Neuronal stem cell (in vitro differentiated cells): ENCODE measurements at places on chromosomes 4 and X.

DNA sequence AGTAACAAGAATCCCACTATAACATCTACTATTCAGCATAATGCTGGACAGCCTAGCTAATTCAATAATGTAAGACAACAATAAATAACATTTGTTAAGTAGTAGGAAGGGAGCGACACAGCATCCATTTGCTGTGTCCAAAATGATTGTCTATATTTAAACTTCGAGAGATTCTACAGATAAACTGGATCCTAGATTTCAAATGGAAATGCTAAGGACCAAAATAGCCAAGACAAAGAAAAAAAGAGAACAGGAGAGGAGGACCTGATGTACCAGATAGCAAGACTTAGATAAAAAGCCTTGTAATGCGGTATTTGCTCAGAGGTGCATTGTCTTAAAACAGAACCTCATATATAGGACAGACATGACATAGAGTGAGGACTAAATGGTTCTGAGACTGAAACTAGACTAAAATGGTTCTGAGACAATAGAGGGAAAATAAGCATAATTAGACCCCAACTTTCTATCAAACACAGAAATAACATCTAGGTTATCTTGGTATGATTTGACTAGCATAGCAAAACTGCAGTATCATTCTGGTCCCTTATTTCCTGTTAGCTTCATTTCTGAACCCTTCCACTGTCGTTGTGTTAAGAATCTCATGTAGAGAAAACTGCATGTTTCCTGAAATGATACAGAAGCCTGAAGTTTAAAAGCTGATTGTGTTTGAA is 3.8 kb downstream of the HPGDS start:
- no peak for DNase-seq
- no peak overlapping the region for H3K4me3 ChIP-seq
- H3K36me3 ChIP-seq: no peaks in the 10 kb centered on the region
- H3K4me1 ChIP-seq: no peaks in the 10 kb centered on the region
- no peak overlapping the region for H3K27ac ChIP-seq

GRCh38 chr4:54941994-54942552 is 183.3 kb downstream of the KDR start:
- H3K27ac ChIP-seq: no peak overlapping the region
- no peaks in the 10 kb centered on the region for H3K36me3 ChIP-seq
- H3K27me3 ChIP-seq: no peaks in the 10 kb centered on the region
- H3K4me1 ChIP-seq: no peaks in the 10 kb centered on the region
- no peak for DNase-seq

- no peaks in the 10 kb centered on the region for H3K27me3 ChIP-seq
- no peaks in the 10 kb centered on the region for H3K4me1 ChIP-seq
- no peak for DNase-seq
- H3K4me3 ChIP-seq: no peak overlapping the region
Measured at GRCh38 chrX:141258080-141258479, 15.8 kb upstream of the SPANXC start.

- DNase-seq: no peak
- no peaks in the 10 kb centered on the region for H3K27me3 ChIP-seq
- no peak overlapping the region for H3K27ac ChIP-seq
- H3K4me3 ChIP-seq: no peak overlapping the region
- H3K36me3 ChIP-seq: no peaks in the 10 kb centered on the region
- H3K4me1 ChIP-seq: no peaks in the 10 kb centered on the region
Measured at GRCh38 chr4:89077761-89078160, 20.8 kb upstream of the FAM13A start.

GRCh38 chrX:75118296-75118695 is 37.8 kb downstream of the ABCB7 start:
- H3K36me3 ChIP-seq: no peaks in the 10 kb centered on the region
- DNase-seq: no peak
- no peak overlapping the region for H3K4me3 ChIP-seq
- no peaks in the 10 kb centered on the region for H3K27me3 ChIP-seq

DNA sequence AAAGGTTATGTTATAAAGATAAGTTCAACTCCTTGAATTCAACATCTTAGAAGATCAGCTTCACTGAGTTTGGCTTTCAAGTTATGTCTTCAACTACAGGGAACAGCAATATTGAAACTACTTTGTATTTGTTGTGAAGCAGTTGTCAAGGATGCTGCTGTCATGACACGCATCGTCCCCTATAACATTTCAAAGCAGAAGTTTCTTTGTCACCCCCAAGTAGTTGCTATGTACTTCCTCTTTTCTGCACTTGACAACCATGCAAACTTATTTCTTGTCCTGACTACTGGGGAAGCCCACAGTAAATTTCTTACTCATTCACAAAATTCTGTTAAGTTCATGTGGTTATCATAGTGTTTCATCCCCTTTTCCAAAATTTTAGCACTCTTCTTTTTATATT is 14.3 kb downstream of the ANTXR2 start:
- H3K27ac ChIP-seq: no peak overlapping the region
- H3K36me3 ChIP-seq: peaks cover 61% of the 10 kb centered on the region
- DNase-seq: no peak
- no peaks in the 10 kb centered on the region for H3K4me1 ChIP-seq
- H3K27me3 ChIP-seq: no peaks in the 10 kb centered on the region
